ENCODE measurements at places on chromosomes 13 and 19.

- no peak for DNase-seq
Observed at GRCh38 chr13:102680842-102681740, 13.8 kb downstream of the METTL21C start.

DNA sequence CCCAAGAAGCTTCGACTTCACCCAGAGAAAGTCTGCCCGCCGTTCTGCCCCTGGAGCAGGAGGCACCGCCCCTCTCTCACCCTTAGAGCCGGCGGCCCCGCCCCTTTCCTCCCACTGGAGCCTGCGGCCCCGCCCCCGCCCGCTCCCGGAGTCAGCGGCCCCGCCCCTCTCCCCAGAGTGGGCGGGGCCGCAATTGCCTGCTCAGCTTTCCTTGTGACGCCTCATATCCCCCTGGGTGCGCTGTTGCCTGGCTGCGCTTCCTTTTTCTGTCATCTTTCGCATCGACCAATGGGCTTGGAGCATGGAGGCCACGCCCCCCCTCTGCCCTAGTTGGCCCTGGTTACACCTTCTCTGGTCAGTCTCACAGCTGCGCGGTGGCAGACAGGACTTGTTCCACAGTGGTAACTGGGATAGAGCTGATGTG is 38.2 kb upstream of the ZNF492 start:
- DNase-seq, result no peak

DNA sequence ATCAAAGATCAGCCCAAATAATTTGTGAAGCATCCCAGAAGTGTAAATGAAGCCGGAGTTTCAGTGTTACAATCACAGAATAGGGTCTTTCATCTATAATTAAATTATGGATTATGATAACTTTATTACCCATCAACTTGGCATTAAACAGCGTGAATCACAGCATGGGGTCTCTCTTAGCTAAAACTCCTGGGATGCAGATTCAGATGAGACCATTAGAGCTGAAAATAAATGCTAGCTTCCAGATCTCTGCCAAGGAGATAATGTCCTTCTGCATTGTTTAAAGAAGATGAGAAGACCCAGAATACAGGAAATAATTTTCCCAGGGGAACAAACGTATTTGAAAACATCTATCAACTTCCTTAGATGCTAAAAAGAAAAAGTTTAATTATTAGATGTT is 546.0 kb upstream of the PCDH9 start:
- DNase-seq, result no peak

GRCh38 chr13:98399756-98400155 is 177.2 kb downstream of the STK24 start:
- DNase-seq, result no peak

DNA sequence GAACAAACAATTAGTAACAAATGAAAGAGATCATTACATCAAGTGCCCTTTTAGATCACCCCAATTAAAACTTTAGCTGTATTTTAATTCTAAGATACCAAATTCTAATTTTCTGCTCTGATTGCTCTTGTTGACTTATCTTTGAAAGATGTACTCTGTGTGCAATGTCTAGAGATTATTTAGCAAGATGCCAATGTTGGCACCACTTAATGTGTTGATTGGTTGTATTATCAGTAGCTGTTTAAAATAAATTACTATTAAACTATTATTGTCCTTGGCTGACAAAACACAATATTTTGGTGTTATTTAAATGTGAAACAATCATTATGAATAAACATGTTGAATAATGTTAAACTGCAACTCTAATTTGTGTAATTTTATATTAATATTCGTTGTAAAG is 386.0 kb downstream of the DACH1 start:
- DNase-seq, result no peak

- DNase-seq, result no peak
Observed at GRCh38 chr19:48900477-48901406, 630 bp downstream of the NUCB1 start.

DNA sequence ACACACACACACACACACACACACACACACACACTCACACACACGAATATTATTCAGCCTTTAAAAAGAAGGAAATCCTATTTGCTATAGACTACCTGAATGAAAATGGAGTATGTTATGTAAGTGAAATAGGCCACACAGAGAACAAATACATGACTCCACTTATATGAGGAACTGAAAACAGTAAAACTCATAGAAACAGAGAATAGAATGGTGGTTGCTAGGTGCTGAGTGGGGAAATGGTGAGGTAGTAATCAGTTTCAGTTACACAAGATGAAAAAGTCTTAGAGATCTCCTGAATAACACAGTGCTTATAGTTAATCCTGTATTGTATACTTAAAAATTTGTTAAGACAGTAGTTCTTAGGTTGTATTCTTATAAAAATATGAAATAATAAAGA is 8.2 kb downstream of the ZNF677 start:
- no peak for DNase-seq

DNA sequence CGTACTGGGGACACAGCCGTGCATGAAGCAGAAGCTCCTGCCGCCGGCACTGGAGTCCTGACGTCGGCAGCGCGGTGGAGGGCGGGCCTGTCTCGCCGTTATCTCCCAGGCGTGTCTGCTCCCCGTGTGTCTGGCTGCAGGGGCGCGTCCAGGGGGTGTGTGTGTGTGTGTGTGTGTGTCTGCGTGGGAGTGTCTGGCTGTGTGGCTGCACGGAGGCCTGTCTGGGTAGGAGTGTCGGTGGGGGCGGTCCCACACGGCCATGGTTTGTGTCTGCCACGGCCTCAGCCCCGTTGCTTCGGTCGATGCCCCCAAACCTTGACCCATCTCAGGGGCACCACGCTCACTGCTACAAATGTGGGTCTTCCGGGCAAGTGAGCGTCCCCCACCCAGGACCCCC is 18.3 kb downstream of the ARID3A start:
- no peak for DNase-seq

- DNase-seq, result no peak
Observed at GRCh38 chr13:76086729-76087128, 450.6 kb downstream of the LMO7 start.

DNA sequence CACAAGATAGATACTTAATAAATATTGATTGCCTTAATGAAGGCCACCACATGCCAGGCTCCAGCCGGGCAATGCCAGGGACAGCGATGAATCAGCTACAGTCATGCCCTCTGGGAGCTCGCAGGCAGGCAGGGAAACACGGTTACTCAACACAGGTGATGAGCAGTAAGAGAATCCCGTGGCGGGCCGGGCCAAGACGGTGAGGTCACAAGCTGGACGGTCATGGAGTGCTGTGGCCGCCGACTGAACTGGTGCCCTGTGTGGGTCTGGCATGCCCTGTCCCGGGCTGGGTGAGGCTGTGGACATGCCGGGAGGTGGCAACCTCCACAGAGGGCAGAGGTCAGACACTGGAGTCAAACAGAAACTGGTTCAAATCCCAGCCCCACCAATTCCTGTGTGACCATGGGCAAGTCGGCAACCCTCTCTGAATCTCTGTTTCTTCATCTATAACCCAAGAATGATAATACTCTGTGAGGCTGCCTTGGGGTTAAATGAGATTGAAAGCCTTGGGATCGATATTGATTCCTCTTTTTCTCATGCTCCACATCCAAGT is 13.2 kb upstream of the PAK4 start:
- DNase-seq, result no peak

DNA sequence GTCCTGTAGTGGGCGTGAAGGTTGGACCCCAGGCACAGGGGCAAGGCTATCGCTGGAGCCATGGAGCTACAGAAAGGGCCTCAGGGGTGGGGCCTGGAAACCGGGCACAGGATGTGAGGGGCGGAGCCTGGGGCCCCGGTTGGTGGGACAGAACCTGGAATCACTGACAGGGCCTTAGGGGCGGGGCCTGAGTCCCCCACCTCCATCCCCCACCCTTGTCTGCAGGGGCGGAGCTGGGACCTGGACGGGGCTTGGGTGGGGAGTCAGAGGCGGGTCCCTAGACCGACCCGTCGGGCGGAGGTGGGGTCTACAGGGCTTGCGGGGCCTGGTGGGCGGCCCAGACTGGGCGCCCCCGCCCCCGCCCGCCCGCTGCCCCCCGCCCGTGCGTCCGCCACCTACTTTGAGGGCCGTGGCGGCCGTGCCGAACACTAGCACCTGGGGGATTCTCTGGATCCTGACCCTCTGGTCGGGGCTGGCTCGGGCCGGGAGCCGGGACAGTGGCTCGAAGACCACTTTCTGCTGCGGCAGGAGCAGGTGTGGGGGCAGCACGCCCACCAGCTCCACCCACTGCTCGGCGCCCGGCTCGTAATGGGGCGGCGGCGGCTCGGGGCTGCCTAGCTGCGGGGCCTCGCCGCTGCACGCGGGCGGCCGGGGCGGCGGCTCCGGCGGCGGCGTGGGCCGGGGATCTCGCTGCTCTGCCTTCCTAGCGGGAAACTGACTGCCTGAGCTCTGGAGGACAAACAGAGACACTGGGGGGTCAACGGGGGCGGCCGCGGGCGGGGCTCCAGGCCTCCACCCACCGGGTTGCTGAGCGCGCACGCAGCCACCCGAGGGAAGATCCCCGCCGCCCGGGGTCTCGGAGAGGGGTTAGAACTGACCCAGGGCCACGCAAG is 26.3 kb downstream of the DCAF15 start:
- DNase-seq, result no peak

DNA sequence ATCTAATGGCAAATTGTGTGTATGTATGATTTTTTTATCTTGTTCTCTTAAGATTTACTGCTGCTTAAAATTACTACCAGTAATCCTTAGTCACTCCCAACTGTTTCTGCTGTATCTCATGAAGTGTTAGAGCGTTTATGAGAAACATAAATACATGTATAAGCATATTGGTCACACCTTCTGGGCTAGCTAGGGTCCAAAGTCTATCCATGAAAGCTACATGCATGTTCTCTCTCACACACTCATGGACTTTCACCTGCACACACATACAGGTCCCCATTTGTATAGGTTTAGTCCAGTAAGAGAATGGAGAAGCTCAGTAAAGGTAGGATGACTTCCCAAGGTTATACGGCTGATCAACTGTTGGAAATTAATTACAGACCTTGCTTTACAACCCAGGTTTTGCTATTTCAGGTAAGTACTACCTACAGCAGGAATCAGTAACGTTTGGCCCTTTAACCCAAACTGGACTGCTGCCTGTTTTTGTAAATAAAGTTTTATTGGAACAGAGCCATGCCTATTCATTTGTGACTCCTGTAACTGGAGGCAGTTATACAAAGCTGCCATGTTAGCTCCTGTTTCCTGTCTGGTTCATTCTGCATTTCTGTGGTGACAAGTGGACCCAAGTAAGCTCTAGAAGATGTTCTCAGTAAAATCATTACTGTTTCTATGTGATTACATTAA is 15.3 kb downstream of the METTL21C start:
- DNase-seq, result no peak

GRCh38 chr19:34135821-34136611 is 36.3 kb upstream of the LSM14A start:
- DNase-seq, result no peak

- DNase-seq, result no peak
Observed at GRCh38 chr19:10516671-10517286, 468 bp downstream of the S1PR5 start.
